ENCODE measurements at places on chromosomes 5 and 9.

DNA sequence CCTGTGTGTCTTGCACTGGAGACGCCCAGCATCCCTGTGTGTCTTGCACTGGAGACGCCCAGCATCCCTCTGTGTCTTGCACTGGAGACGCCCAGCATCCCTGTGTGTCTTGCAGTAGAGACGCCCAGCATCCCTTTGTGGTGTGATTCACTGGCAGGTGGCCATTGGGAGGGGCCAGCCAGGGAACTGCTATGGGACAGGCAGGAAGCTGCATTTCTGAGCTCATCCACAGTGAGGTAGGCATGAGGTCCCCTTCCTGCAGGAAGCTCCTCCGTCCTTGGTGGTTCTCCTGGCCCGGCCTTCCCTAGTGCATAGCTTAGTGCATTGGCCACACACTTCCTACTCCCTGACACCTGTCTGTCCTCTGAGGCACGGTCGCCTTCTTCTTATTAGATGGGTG is 43.5 kb downstream of the IRX1 start:
- no peak for DNase-seq

- no peak for DNase-seq
These were observed 9.3 kb downstream of the ST6GALNAC6 start for GRCh38 chr9:127890053-127890452.

DNA sequence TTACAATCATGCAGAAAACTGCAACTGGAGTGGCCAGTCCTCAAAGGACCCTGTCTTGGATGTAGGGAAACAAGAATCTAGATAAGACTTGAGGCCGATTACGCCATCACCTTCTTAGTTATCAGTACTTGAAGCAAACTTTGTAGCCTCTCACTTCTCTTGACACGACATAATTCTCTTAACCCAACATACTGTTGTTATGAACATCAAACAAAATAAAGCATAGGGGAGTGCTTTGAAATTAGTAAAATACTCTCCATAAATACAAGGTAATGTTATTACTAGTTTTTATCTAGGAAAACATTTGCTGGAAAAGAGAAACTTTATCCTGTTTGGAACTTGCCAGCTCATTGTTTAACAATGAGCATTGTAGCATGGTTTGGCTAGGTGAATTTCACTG is 574.9 kb upstream of the DMAC1 start:
- no peak for DNase-seq

- DNase-seq = no peak
These were observed 20.1 kb upstream of the SLC25A48 start for GRCh38 chr5:135814316-135814715.

GRCh38 chr5:74326571-74327338 is 313.8 kb downstream of the ENC1 start:
- no peak for DNase-seq

GRCh38 chr5:76204713-76205112 is 121.5 kb downstream of the SV2C start:
- no peak for DNase-seq

DNA sequence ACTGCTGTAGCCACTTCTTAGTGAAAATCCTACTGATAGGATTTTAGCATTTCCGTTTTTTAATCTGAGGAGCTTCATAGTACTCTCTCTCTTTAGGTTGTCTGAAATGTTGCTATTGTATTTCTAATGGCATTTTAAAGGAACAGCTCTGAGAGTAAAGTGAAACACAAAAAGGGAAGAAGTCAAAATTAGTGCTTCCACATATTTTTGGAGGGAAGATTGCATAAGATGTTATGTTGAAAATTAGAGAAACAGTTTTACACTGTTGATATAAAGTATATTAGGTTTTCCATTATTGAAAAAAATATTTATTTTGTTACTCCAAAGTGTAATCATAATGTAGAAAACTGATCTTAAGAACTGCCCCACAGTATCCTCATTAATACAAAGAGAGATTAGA is 525.1 kb downstream of the TAF11L14 start:
- no peak for DNase-seq

- DNase-seq = peak; percentile 6
These were observed 225.7 kb upstream of the KLF9 start for GRCh38 chr9:70639853-70640814.

DNA sequence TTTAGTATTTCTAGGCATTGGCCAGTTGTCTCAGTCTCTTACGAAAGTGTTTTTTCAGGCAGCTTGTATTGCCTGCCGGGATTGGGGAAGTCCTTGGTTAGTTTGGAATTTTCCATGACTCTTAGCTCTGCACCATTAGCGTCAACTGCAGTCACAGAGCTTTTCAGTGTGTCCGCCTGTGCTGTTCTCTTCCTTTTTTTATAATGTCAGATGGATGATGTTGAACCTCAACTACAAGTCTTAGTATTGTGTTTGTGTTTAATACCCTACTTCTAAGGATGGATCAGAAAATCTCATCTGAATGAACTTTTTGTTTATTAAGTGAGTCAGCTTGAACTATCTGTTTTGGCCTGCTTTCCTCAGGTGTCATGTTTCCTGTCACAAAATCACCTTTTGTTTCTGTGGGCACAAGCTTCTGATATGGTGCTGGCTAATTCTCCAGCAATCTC is 33.1 kb downstream of the ATP6V0E1 start:
- no peak for DNase-seq

DNA sequence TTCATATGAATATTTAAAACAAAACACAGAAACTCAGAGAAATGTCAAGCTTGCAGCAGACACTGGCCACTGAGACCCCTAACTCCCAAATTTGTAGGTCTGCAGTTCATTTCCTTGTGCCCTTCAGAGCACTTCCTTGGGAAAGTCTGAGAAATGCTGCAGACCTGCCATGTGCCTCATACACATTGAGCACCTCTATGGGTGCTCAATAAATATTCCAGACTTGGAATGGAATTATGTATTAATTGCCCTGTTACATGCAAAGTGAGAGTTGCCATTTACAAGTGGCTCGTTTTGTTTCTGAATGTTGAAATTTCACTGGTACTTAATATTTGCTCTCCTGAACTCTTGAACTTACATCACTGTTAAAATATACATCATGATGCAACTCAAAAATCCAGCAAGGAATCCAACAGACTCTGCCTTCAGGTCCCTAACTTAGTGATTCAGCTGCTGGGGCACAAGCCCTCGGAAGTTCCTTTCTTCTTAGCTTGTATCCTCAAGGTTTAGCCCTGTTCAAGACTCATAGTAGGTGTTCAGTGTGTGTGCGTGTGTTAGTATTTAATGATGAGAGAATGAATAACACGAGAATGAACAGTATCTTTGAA is 90.6 kb downstream of the PTCD2 start:
- DNase-seq = no peak

DNA sequence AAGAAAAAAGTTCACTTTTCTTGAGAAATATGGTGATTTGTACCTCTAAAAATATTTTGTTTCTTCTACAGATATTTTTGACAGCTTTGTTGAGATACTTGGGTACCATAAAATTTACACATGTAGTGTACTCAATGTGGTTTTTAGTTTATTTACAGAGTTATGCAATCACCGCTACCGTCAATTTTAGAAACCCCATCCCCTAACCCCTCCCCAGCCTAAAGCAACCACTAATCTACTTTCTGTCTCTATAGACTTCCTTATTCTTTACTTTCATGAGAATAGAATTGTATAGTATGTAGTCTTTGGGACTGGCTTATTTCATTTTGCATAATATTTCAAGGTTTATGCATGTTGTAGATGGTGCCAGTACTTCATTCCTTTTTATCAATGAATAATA is 45.0 kb upstream of the TDRD7 start:
- DNase-seq = no peak

GRCh38 chr5:3839151-3839550 is 243.5 kb downstream of the IRX1 start:
- no peak for DNase-seq

GRCh38 chr5:6743161-6743560 is 29.9 kb downstream of the TENT4A start:
- DNase-seq = no peak

- DNase-seq = no peak
These were observed 430.9 kb downstream of the IRX2 start for GRCh38 chr5:2320611-2321010.

DNA sequence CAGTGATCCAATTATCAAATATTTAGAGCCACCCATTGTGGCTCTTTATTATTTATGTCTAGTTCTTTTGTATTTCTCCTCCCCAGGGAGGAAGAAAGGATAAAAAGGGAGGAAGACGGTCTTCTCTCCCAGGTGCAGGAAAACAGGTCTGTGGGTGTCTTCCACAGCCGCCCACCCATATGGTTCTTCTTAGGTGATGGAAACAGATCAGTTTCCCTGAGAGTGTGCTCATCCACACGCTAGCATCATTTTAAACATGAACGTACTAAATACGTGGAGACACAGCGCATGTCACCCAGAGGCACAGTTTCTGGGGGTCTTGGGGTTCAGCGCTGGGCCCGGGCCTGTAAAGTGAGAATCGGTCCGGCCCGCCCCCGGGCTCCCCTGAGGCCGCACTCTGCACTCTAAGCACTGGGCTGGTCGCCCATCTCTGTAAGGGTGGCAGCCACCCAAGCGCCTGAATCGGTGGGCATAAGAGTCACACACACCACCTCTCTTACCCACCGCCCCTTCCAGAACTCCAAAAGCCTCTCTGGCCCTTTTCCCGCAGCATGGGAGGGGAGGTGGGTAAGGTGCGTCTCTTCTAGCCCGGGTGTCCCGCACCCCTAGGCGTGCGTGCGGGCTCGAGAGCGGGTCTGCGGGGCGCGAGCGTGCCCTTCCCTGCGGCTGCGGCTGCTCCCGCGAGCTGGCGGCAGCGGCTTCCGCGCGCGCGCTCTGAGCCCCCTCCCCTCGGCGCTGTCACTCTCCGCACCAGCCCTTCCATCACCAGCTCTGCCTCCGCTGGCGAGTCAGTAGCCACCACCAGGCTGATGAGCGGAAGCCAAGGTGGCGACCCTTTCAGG is 1.3 kb downstream of the PTCH1 start:
- no peak for DNase-seq

DNA sequence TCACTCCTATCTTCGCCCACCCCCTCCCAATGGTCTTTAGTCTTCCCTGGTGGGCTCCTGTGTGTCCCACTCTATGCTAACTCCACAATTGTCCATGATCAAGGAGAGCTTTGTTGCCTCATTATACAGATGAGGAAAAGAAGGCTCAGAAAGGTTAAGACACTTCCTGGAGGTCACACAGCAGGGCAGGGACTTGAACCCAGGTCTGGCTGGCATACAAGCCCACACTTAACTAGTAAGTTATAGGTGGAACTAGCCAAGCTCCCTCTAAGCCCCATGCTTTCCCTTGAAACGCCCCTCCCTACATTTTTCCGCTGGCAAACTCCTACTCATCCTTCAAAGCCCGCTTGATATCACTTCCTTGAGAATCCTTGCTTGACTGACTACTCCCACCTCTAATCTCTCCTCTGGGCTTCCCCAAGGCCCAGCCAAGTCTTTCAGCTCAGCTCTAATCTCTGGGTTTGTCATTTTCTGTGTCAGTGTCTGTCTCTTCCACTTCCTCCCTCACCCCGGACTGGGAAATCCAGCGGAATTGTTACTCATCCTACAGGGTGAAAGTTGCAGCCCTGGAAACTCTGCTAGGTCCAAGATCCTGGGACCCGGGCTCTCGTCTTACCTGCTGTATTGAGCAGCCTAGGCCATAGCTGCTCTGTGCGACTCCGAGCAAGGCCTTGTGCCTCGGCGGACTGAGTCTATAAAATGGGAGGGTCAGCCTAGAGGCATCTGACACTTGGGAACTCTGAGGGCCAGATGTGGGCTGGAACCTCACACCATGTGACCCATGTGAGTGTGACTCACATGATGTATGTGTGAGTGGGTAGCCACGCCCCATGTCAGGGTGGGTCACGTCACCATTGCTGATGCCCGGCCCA is 144.5 kb downstream of the GAPVD1 start:
- DNase-seq = no peak

DNA sequence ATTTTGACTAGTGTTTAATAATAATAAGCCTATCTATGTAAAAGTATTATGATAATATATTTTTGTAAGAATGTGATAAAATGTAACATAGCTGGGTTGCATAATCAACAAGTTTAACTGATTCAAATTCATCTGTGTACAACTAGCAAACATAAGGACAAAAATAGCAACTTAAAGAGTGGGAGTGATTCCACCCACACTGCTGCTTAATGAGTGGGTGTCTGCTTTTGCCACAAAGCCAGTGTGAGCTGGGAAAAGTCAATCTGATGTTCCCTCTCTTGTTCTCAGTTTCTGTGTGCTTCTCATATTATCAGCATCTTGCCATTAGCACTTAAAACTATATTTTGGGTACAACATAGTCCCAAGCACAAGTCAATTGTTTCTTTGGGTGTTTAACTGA is 111.1 kb upstream of the DPYSL3 start:
- no peak for DNase-seq

DNA sequence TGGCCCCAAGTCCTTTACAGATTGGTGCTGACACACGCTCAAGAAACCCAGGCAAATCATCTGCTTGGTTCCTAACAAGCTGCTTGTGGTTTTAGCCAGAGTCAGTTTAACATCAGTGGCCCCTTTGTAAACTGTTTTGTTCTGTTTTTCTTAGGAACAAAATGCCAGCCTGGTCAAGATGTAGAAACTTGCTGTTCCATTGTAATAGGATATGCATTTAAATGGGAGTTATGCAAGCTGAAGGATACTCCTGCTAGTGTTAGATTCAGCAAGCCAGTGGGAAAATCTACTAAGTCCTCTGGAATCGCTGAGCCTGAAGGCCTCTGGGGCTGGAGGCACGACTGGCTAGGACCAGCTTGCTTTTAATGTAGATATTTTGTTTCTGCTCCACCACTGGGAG is 391.1 kb downstream of the TLE4 start:
- no peak for DNase-seq

DNA sequence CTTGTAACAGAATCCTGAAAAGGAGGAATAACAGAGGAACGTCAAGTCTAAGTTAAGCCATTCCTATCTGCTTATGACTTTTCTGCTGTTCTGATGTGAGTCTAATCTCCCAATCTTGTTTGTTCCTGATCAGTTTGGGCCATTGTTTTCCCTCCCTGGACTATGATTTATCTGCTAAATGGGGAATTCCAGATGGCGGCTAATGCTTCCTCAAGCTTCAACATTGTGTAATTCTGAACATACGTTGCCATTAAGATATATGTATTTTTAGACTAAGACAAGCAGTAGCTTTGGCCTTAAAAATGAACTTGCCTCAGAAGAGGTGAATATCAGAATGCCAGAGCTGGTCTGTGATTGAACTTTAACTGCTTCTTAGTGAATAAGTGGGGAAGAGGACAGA is 142.7 kb downstream of the PRKACG start:
- no peak for DNase-seq

DNA sequence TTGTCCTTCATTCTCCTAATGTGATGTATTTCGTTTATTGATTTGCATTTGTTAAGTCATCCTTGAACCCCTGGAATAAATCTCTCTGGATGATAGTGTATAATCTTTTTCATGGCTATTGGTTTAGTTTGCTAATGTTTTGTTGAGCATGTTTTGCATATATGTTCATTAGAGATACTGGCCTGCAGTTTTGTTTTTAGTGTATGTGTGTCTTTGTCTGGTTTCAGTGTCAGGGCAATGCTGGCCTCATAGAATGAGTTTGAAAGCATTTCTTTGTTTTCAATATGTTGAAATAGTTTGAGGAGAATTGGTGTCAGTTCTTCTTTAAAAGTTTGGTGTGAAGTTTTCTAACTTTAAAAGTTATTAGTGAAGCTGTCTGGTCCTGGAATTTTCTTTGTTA is 149.6 kb upstream of the ATP10B start:
- peak; percentile 2 for DNase-seq

- peak; percentile 52 for DNase-seq
These were observed 449 bp upstream of the PCSK5 start for GRCh38 chr9:75889977-75890471.

Measured in NCI-H526 treated with DMSO at 0.1 percent for 48 hours (cell line).